Foreskin melanocyte (primary cell): ENCODE measurements at places on chromosomes 1 and 21.

GRCh38 chr1:55040083-55040932 lies 960 bp downstream of the PCSK9 start:
- DNase-seq, result no peak

GRCh38 chr1:117179471-117179870 lies 31.3 kb downstream of the VTCN1 start:
- DNase-seq, result no peak

DNA sequence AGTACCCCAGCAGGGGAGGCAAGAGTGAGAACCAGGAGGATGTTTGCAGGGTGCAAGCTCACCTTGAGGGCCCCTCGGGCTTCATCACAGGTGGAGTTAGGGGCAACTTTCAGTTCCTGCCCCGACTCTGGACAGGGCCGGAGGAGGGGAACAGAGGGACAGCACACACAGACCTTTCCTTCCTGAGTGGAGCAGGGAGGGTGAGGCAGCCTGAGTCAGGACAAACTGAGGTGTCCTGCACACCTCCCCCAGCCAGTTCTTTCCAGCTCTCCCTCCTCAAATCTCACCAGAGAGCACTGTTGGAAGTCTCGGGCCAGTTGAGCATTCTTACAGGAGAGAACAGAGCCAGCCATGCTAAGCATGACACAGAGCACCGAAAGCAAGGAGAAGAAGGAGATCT lies 1.5 kb downstream of the ENTREP3 start:
- DNase-seq, result no peak

GRCh38 chr1:119329541-119330461 lies 38.8 kb upstream of the HAO2 start:
- DNase-seq, result no peak

- peak; percentile 95 for DNase-seq
Observed at GRCh38 chr21:36087362-36088138, 17.7 kb downstream of the CBR1 start.

DNA sequence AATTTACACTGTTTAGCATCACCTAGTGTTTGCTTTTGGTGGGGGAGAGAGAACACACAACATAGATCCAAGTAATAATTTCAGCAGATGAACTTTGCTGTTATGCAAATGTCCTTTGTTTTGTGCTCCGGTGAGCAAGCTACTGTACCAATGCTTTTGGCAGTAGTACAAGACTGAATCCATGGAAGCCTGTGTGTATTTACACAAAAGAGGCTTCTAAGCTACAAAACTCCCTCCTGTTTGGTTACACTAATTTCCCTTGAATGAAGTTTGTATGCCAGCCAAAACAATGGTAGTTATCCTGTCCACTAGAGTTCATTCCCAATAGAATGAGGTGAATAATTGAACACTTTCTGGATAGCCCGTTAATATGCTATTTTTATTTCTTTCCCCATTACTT lies 320.5 kb downstream of the KCTD3 start:
- no peak for DNase-seq

- no peak for DNase-seq
Observed at GRCh38 chr1:54825696-54826095, 24.6 kb upstream of the TTC22 start.

- no peak for DNase-seq
Observed at GRCh38 chr1:18408656-18409370, 71.9 kb upstream of the KLHDC7A start.

- DNase-seq, result no peak
Observed at GRCh38 chr21:46066591-46067331, 31.2 kb upstream of the COL6A2 start.

DNA sequence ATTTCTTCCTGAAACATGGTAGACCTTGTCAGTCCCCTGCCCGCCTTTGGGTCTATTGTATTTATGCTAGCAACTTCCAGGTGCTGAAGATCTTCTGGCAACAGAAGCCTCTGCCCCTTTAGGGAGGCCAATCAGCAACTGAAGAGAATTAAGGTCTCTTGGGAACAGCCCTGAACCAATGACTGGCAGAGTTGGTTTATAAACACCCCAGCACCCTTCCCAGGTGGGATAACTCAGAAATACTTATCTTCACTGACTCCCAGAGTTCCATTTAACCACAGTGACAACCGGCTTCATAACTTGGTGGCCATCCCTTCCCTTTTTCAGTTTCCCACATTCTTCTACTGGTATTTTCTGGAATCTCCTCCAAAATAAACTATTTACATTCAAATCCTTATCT lies 27.2 kb upstream of the TMCO1 start:
- no peak for DNase-seq

- peak; percentile 49 for DNase-seq
Observed at GRCh38 chr1:63557365-63557987, 34.2 kb downstream of the EFCAB7 start.

GRCh38 chr1:6210591-6211355 lies 4.9 kb downstream of the RNF207 start:
- no peak for DNase-seq

DNA sequence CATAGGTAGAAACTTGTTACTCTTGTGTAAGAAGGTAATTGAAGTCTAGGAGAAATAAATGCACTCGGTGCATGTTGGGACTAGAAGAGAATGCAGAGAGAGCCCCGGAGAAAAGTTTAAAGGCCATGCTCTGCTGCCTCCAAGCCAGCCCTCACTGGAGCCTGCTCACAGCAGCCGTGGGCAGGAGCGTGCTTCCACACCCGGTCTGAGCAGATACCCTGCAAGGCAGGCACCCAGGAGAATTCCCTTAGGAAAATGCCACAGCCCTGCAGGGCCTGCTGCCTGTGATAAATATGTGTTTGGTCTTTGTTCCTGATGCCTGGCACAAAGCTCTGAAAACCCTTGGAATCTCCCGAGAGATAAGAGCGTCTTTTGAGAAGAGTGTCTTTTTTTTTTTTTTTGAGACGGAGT lies 22.8 kb downstream of the C2CD2 start:
- no peak for DNase-seq

DNA sequence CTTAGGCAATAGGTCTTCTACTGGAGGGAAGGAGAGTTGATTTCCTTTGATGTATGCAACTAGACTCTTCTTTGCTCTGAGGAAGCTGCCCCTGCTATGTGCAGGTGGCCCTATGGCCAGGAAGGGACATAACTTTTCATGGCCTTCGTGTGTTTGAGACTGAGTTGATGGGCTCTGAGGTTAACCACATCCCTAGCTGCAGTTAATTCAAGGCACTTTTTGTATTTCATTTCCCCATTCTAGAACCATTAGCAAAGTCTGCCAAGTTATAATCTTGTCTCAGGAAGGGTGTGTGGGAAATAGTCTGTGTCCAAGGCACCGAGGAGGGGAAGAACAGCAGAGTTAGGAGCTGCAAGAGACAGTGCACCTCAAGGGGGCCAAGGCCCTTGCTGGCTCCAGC lies 2.5 kb downstream of the FCRL4 start:
- DNase-seq, result no peak

DNA sequence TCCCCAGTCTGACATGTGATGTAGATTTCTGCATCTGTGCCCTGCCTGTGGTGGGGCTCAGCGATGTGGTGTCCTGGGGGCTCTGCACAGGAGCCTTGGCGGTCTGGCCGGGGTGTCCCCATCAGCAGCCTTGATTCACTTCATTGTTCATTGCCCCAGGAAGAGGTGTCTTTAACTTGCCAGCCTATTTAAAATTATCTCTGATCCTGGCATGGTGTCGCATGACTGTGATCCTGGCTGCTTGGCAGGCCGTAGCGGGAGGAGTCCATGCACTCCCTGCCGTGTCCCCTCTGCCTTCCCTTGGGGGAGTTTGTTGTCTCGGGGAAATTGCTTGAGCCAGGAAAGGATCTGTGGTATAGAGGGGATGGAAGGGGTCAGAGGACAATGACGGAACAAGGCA lies 59.9 kb downstream of the TRIM11 start:
- no peak for DNase-seq

DNA sequence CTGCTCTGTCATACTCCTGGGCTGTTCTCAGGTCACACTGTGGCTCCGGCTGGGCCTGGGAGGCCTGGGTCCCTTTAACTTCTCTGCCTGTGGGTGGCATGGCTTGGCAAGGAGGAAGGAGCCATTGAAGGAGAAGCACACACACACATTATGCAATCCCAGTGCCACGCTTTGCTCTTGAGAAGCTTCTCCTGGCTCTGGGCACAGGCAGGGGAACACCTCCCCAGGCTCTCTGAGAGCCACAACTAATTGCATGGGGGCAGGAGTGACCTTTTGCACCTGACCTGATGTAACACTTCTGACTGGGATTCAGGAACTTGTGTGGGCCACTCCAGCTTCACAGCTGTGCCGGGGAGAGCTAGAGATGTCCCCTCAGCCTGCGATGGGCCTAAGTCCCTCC lies 23.1 kb downstream of the LGR6 start:
- DNase-seq, result no peak
